ENCODE measurements at places on chromosomes 6 and 20.

DNA sequence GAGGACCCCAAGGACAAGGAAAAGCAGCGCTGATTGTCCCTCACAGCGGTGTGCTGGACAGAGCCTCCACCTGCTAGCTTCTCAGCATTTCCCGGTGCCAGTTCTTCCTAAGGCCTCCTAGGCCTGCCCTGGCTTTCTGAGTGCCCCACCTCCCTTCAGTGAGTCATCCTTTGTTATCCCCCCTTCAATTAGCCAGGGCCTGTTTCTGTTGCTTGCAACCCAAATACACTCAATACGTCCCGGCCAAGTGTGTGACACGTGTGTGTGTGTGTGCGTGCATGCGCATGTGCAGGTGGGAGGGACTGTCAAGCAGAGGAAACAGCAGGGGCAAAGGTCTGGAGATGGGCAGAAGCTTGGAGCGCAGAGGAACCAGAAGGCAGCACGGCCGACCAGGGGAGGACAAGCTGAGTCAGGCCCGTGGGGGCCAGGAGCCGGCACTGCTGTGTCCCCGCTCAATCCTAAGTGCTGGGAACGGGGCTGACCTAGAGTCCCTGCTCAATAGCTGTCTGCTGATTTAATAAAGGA, 159.8 kb downstream of the PREX1 start:
- no peak for DNase-seq

DNA sequence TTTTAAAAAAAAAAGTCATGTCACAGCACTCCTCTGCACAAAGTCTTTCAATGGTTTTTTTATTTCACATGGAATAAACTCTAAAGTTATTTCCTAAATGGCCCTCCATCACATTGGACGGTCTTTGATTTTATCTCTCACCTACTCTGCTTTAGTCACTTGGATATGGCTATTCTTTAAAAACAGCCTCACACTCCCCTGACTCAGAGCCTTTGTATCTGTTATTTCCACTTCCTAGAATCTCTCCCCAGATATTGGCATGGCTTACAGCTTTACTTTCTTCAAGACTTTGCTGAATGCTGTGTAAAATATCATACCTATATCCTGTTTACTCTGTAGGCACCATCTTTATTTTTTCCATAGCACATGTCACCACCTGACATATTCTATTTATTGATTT, 194.7 kb upstream of the MCHR2 start:
- DNase-seq, result no peak

DNA sequence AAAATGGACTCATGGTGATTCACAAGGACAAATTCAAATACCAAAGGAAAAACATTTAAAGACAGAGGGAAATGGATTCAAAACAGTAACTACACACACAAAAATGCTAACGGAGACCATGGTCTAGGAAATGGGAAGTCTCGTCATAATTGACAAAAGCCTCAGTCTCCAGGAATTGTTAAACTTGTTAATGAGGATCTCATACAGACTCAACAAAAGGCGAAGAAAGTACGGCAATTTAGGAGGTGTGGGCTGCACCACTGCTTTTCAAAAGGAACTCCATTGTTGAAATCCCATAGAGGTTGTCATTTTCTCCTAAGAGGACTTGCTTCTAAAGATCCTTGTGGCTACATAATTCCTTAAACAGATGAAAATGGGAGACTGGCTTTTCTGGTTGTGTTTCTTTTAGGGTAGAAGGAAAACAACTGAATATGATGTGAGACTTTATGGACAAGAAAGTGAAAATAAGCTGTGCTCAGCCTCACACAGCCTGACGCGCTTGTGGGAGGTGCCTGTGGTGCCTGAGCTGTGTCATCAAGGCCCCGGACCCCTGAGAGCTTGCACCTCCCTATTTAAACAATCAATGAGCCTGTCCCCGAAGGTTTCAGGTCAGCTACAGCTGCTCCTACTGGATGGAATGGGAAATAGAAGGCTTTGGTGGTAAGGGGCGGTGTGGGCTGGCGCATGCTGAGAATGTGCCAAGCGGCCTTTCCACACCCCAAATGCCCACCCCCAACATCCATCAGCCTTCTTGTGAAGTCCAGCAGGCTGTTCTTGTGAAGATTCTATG, 2.5 kb upstream of the CLDN20 start:
- DNase-seq, result no peak

DNA sequence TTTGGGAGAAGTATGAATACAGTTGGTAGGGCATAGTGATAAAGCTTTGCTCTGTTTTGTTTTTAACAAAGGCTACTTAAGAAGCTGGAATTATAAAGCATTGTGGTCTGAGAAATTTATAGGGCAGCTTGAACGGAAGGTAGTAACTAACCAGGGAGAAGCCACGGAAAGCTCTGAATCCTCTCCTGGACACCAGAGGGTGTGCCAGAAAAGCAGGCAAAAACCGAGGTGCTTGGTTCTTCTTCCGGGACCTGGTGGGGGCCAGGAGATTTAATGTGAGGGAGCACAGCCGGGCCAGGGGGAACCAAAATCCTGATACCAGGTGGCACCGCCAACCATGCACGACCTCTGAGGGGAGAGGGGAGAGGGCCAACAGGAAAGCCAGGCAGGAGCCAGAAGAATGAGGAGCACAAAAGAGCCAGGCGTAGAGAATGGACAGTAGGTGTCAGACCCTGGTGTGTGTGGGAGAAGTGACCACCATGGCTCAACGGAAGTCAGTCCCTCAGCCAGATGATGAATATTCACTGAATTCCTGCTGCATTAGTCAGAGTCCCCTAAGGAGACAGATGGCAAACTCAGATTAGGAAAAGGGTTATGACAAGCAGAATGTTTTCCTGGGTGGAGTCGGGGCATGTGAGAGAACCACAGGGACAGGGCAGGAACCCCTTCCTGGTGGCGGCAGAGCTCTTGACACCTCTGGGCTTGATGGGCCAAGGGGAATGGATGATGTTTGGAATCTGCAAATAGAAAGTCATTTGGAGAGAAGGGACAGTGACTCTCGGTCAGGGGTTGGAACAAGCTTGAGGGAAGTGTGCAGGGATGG, 262.3 kb downstream of the ZNF217 start:
- no peak for DNase-seq

DNA sequence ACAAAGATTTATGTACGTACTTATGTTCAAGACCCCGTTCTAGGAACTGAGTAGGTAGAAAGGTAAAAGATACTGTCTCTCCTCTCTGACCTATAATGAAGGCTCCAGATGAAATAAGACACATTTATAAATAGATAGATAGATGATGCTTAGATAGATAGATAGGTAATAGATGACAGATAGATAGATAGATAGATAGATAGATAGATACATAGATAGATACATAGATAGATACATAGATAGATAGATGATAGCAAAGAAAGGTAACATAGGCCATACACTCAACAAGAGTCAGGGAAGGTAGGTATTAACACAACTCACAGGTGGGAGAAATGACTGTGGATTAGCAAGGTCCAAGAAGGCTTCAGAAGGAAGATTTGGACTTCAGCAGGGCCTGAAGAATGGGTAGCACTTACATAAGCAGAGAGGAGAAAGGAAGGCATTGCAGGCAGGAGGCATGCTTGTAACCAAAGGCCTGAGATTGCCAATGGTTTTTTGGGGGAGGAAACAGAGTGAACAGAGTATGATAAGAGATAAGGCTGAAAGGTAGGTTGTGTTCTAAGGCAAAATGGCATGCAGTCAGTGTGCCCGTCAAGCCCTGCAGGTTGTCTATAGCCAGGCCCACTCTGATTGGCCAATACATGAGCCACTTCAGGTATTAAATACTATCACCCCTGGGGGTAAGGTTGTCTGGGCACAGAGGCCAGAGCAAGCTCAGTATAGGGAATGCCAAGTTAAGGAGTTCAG, 7.7 kb upstream of the MYB start:
- DNase-seq, result no peak
